A549 treated with DMSO at 1 μM for 4 hours (cell line): ENCODE measurements at places on chromosomes 4 and X. TPM values are rescaled to one million over a fixed set of nuclear protein-coding genes. Genes with fewer than 3 reads are reported as not detected.

Gene HSFX3
- total RNA-seq, result not detected in 5 replicates

Gene TIGD4
- 0.09 to 0.31 TPM (median 0.23 TPM) in 5 replicates for total RNA-seq

Gene STIM2
- total RNA-seq, result 12.8 to 16.3 TPM (median 15.5 TPM) in 5 replicates

Gene MAGEA12
- 0.15 to 0.24 TPM (median 0.17 TPM) in 5 replicates for total RNA-seq

Gene PDLIM3
- 0.10 to 0.32 TPM (median 0.26 TPM) in 5 replicates for total RNA-seq
